Hematopoietic multipotent progenitor cell (in vitro differentiated cells): ENCODE measurements at places on chromosomes 3 and 15.
A peak's percentile ranks its signal among the peaks of the same experiment; 100 is the strongest.

DNA sequence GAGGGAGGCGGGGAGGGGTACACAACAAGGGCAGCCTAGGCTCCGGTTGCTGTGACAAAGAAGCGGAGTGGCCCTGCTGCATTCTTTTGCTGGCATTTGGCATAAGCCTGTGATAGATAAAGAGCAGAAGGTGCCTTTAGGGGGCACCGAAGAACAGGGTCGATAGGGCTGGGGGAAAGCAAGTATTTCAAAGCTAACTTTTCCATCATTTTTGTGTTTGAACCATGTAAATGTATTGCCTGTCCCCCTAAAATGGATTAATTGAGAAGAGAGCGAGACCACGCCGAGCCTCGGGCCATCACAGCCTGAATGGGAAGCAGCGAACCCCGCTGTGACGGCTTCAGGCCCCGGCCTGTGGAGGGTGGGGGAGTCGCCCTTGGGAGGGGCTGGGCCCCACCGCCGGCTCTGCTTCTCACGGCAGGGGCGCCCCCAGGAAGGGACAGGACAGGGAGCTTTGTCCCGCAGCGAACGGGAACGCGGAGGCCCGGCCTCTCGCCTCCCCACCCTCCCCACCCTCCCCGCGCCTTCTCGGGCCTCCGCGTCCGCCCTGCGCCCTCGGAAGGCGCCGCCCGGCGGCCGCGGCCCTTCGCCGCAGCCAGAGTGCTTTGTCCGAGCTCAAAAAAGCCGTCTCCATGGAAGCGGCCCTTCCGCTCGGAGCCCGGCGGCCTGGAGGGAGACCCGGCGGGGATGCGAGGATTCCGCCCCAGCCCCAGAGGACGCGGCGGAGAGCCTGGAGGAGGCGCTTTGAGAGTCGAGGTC lies 32.4 kb upstream of the ALDH1L1 start:
- DNase-seq, result peak; percentile 18

GRCh38 chr15:100426937-100427336 lies 85.2 kb upstream of the ADAMTS17 start:
- no peak for DNase-seq

- DNase-seq, result no peak
Observed at GRCh38 chr3:179297971-179298725, 24.7 kb upstream of the ZNF639 start.

DNA sequence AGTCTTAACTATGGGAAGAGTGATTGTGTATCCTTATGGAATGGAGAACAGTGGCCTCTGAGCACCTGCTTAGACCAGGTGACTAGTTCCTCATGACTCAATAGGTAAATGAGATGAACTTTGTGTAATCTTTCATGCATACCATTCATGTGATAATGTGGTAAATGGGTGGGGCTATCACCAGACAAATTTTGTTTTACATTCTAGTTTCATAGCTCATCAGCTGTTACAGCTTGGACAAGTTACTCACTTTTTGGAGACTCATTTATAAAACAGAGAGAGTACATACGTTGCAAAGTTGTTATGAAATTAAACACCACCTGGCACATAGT lies 103.7 kb upstream of the TGFBR2 start:
- no peak for DNase-seq

- DNase-seq, result no peak
Observed at GRCh38 chr15:47003568-47003967, 713.7 kb upstream of the SEMA6D start.

DNA sequence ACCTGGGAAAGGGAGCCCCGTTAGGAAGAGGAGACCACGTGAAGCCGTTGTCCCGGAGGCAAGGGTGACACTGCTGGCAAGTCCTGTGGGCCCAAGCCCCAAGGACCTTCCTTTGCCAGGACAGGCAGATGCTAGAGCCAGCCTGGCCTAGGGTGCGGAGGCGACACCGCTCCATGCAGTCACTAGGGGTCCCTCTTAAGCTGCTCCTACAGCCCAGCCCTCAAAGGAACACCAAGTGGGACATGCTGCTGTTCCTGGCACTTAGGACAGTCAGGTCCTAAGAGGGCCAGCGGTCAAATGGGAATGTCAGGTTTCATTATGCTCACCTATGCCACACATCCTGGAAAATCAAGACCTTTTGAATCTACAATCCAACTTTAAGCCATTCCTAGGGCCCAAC lies 59.7 kb downstream of the RPN1 start:
- DNase-seq, result no peak

DNA sequence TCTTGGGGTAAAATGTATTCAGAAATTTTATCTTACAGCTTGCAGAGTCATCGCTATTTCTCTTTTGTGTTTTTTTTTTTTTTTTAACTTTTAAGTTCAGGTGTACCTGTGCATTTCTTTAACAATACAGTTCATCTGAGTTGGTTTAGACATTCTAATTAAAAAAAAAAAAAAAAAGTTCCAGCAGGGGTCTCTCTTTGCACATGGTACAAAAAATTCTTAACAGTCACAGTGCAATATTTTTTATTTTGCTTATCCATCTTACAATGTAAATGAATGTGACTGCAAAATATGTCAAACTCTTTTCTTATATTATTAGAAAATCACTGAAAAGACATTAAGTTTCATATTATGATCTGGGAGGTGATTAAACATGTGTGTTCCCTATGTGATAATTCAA lies 47.5 kb upstream of the SLC9A9 start:
- no peak for DNase-seq

- DNase-seq, result no peak
Observed at GRCh38 chr3:5563537-5564277, 376.2 kb downstream of the EDEM1 start.

GRCh38 chr3:110542552-110543150 lies 529.0 kb upstream of the NECTIN3 start:
- DNase-seq, result no peak

- no peak for DNase-seq
Observed at GRCh38 chr3:175288621-175289020, 429.5 kb downstream of the NAALADL2 start.

GRCh38 chr15:60096157-60096556 lies 92.0 kb downstream of the FOXB1 start:
- DNase-seq, result no peak

- no peak for DNase-seq
Observed at GRCh38 chr3:44099566-44100297, 142.0 kb upstream of the TOPAZ1 start.

DNA sequence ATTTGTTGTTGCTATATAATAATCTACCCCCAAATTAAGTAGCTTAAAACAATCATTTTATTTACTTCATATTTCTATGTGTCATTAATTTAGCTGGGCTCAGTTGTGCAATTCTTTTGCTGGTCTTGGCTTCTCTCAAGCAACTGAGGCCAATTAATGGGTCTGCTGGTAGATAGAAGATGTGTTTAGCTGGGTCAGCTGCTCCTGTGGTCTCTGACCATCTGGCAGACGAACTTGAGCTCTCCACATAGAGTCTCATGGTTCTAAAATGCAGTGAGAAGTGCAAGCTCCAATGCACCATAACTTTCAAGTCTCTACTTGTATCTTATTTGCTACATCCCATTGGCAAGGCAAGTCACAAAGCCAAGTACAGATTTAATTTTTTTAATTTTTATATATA lies 515.6 kb downstream of the ZIC1 start:
- no peak for DNase-seq

GRCh38 chr3:77001062-77001701 lies 38.7 kb upstream of the ROBO2 start:
- DNase-seq, result no peak

DNA sequence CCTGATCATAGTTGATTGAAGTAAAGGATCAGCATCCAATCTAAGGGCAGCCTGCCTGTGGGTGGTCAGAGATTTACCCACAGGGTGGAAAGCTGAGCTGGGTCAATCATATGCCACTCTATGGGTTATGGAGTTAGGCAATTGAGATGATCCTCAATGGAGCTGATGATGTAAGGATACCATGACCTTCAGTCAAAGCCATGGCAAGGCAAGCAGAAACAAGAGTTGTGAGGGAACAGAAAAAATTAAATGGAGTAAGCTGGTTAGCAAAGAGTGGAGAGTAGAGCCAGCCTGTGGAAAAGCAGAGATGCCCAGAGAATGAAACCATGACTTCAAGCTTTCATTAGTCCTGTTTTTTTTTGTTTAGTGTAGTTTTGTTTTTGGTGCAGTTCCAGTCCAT lies 5.7 kb upstream of the IQGAP1 start:
- DNase-seq, result no peak

DNA sequence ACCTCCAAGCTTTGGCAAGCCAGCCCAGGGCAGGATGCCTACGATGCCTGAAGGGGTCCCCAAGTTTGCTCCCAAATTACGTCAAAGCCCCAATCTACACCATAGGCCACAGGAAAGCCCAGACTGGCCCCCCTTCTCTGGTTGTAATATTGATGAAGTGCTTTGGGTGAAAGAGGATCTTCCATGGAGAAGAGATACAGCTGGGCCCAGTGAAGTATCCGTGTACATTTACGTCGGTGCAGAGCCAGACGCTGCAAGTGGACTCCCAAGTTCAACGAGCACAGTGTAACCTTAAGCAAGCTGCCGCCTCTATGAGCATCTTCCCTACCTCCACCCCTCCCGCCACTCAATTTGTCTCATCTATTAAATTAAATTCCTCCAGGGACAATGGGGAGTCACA lies 100.1 kb upstream of the TPM1 start:
- DNase-seq, result no peak

DNA sequence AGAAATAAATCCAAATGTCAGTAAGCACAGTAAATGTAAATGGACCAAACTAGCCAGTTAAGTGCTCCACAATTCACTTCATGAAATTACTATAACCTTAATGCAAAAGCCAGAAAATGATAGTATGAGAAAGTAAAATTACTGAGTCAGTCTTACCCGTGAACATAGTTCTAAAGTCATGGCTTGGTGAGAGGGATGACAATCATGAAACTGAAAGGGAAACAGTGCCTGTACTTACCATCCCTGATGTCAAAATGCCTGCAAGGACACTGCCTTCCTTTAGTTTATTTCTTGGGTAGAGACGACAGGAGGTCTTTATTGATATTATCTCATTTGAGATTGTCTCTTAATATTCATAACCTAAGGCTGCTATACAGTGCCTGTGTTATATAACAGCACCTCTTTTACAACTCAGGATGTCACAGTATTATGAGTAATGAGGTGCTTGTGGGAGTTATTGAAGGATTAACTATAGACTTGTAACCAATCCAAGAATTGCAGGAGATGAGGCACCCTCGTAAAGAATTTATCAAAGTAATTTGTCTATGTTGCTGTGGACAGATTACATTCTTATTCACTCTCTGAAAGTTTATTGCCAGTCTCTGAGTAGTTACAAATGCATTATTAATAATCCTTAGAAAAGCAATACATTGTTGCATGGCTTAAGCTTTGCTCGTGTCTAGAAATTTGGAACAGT lies 142.9 kb upstream of the BFSP2 start:
- DNase-seq, result no peak

- DNase-seq, result peak; percentile 27
Observed at GRCh38 chr3:152405915-152406802, 137.4 kb downstream of the MBNL1 start.

- no peak for DNase-seq
Observed at GRCh38 chr3:162610261-162610660, 1113.7 kb downstream of the OTOL1 start.

GRCh38 chr3:60980342-60980692 lies 270.9 kb downstream of the FHIT start:
- DNase-seq, result no peak

DNA sequence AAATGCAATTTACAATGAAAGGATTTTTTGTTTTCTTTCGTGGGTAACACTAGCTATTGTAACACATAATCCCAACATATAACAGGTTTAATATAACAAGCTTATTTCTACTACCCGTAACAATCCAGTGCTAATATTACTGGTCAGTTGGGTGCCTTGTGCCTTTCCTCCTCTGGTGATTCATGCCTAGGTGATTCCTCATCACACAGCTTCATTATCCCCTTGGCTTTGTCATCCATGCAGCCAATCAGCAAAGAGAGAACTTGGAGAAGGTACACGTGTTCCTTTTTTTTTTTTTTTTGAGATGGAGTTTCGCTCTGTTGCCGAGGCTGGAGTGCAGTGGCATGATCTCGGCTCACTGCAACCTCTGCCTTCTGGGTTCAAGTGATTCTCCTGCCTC lies 30.7 kb downstream of the CHST14 start:
- DNase-seq, result no peak

- DNase-seq, result no peak
Observed at GRCh38 chr15:87910301-87910700, 346.2 kb downstream of the NTRK3 start.

GRCh38 chr3:111616417-111617105 lies 21.4 kb upstream of the ZBED2 start:
- no peak for DNase-seq

DNA sequence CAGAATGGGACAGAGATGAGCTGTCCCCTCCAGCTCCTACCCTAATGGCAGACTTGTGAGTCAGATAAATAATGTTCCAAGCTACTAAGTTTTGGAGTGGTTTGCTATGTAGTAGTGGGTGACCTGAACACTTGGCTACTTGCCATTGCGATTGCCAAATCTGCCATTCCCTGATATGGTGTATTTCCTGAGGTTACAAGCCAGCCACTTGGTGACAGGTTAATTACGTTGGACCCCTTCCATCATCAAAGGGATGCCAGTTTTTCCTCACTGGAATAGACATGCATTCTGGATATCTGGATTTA lies 33.6 kb downstream of the MORF4L1 start:
- DNase-seq, result no peak

DNA sequence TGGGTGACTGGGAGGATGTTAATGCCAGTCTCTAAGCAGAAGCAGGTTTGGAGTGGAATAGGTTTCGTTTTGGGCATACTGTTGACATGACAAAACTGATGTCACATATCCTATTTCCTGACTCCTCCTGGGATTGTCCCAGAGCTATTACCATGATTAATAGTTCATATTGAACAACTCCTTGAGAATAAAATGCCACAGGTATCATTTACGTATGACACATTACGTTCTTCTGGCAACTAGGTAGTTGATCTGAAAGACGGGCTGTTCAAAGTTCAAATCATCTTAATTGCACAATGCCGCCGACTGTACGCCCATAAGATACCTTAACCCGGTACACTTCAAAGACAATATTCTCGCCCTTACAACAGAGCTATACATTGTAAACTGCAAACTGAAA lies 1.4 kb upstream of the RAB5A start:
- no peak for DNase-seq

GRCh38 chr3:194422188-194422587 lies 23.1 kb upstream of the GP5 start:
- no peak for DNase-seq
